H1 (cell line): ENCODE measurements at places on chromosomes 3 and 15. TPM values are rescaled to one million over a fixed set of nuclear protein-coding genes. Genes with fewer than 3 reads are reported as not detected.

CILP gene
- total RNA-seq: not detected in 2 replicates

MUSTN1 gene
- total RNA-seq: 0.84 and 2.4 TPM in 2 replicates

MAP6D1 gene
- total RNA-seq: 4.1 and 5.2 TPM in 2 replicates

PPP1R2 gene
- 26.5 and 27.4 TPM in 2 replicates for total RNA-seq

MAGI1 gene
- 77.9 and 78.0 TPM in 2 replicates for total RNA-seq

LRRC31 gene
- not detected in 2 replicates for total RNA-seq

KLHDC8B gene
- total RNA-seq: 15.8 and 18.1 TPM in 2 replicates

AADACL2 gene
- not detected in 2 replicates for total RNA-seq

ANKUB1 gene
- total RNA-seq: not detected in 2 replicates

ZBED2 gene
- not detected in 2 replicates for total RNA-seq
